Activated CD8-positive, alpha-beta memory T cell treated with anti-CD3 and anti-CD28 coated beads for 4 hours (primary cell): ENCODE measurements at places on chromosomes 12 and 14.

- DNase-seq, result no peak
These were observed 50.0 kb upstream of the BCL2L14 start for GRCh38 chr12:12020762-12021161.

DNA sequence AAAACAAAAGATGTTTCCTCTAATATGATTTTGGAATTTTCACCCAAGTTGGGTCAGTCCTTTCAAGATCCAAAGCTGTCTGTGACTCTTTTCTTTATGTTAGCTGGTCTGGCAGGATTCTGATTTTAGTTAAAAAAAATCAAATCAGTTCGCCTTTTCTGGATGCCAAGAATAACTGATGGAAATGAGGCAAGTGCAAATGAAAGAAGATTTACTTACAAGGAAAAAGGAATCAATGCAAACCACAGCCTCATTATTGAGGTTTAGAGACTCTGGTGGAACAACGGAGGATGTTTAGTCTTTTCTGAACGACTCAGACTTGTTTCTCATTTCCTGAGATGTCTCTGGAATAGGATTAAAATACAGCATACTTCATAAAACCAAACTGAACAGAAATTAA lies 117.0 kb upstream of the DYRK2 start:
- DNase-seq, result no peak

GRCh38 chr12:24561882-24562770 lies 386.8 kb downstream of the BCAT1 start:
- DNase-seq, result no peak

DNA sequence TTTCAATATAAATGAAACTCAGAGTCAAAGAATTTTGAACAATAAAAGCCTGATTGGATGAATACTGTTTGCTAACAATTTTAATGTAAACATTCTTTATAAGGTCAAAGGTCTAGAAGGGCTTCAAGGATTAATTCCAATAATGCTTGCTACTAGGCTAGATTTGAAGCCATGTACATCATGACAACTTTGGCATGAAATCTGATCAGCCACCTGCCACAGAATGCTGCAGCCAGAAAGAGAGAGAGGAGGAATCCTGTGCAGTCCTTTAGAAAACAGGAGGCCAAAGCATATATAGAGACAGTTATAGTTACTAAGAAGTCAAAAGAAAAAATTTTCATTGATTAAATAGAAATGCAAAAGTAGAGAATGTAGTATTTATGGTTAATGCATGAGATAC lies 47.1 kb downstream of the ABCD2 start:
- DNase-seq, result no peak

GRCh38 chr14:23437133-23438100 lies 2.0 kb upstream of the MYH7 start:
- DNase-seq, result no peak

GRCh38 chr14:103112400-103113243 lies 10.6 kb upstream of the TNFAIP2 start:
- no peak for DNase-seq

GRCh38 chr14:105155681-105156413 lies 12.7 kb downstream of the JAG2 start:
- DNase-seq, result no peak

GRCh38 chr12:27304856-27305255 lies 27.8 kb upstream of the BMAL2 start:
- DNase-seq, result no peak

- no peak for DNase-seq
These were observed 7.1 kb downstream of the SUOX start for GRCh38 chr12:56004211-56004610.

DNA sequence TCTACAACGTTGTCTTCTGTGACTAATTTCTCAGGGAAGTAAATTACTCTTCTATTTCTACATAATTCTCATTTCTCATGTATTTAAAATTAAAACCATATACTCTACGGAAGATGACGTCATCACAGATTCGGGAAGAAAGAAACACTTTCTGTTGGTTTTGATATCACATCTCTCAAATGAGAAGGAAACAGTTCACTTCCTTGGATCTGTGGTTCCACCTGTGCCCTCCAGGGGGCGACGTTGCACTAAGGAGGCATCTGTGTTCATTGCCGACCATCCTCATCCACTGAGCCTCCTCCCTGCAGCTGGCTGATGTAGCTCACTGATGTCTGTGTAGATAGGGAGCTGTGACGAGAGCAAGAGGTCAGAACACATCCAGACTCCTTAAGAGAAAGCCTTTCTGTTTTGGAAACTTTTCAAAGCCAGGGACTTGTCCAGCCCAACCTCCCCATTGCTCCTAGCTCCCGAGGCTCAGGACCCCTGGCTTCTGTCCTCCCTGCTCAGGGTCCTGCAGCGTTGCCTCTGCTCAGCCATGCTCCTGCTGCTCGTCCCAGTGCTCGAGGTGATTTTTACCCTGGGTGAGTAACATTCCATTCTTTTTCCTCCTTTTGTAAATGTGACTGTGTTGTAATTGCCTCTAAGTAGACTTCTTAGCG lies 172.7 kb upstream of the OR4E1 start:
- DNase-seq, result peak; percentile 43

DNA sequence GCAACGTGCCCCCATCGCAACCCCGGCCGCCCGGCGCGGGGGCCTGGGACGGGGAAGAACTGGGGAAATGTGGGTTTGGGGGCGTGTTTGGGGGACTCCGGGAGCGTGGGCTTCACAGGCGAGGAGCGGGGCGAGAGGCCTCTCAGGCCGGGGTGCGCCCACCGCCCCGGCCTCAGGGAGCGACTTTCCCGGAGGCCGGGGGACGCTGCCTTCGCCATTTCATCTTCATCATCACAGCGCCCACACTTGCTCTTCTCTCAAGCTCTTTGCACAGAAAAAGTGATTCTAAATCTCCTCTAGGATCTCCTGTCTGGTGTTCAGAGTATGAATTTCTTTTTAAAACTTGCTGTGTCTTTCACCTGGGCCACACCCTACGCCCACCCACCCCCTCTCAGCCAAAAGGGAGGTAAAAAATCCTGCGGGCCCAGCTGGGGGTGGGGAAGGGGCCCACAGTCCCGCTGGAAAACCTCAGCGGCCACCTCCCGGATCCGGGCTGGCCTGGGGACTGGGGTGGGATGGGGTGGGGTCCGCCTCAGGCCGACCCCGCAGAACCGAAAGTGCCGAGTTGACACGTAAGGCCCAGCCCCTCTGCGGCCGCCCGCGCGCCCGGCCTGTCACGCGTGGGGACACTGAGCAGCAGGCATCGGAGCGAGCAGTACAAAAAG lies 7.4 kb downstream of the CDKN1B start:
- DNase-seq, result no peak

DNA sequence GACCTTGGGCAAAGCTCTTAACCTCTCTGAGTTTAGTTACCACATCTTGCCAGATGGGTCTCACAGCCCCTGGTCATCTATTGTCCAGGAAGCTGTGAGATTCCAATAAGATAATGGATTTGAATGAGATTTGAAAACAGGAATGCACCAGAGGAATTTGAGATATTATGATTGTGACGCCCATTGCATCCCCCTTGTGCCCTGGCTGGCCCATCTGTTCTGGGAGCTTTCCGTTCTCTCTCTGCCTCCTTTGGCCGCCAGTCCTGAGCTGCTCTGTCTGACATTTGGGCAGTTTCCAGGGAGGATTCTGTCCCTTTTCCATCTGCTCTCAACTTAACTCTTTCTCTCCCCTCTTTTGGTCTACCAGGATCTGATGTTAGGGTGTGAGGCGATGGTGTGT lies 24.6 kb downstream of the SRRM4 start:
- DNase-seq, result no peak

GRCh38 chr12:23211384-23212320 lies 586.7 kb downstream of the ETNK1 start:
- no peak for DNase-seq
